GM04504 (cell line): ENCODE measurements at places on chromosomes 16 and 17.

GRCh38 chr16:56424791-56425438 lies 430 bp downstream of the AMFR start:
- no peak for DNase-seq

GRCh38 chr17:81342269-81343070 lies 47.4 kb upstream of the SLC38A10 start:
- no peak for DNase-seq

DNA sequence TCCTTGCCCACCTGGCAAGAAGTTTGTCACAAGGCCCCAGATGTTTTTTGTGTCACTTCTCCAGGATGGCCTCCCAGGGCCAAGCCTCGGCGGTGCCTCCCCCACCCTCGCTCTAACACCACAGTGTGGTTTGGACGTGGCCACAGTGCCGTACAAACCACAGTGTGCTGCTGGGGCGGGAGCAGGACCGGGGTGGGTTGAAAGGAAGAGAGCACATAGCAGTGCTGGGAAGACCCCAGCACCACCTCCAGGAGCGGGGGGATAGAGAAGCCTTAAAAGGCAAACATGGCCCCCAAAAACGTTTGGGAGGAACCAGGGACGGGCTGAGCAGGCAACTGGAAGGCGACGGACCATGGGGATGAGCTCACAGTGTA lies 5.0 kb upstream of the BCL6B start:
- DNase-seq = no peak

GRCh38 chr17:8072729-8073461 lies 14.6 kb downstream of the ALOX12B start:
- no peak for DNase-seq
